ENCODE measurements at places on chromosomes 13 and 19.

DNA sequence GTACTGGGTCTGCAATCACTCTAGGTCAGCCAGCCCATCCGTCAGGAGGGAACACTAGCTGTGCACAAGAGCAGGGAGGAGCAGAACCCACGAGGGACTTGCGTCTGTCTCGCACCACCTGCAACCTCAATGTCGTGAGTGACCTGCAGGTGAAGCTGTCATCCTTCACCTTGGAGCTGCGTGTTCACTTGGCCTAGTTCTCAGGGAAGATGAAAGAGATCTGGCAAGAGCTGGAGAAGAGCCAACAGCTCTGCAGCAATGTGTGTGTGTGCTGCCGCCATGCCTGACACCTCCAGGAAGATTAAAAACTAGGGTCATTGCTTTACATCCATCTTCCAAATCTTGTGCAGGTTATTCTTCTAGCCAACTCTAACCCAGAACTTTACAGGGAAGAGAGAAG is 117.6 kb upstream of the MRI1 start:
- no peak for DNase-seq

- no peak for DNase-seq
These were observed 278 bp upstream of the ZNF274 start for GRCh38 chr19:58182577-58182988.

DNA sequence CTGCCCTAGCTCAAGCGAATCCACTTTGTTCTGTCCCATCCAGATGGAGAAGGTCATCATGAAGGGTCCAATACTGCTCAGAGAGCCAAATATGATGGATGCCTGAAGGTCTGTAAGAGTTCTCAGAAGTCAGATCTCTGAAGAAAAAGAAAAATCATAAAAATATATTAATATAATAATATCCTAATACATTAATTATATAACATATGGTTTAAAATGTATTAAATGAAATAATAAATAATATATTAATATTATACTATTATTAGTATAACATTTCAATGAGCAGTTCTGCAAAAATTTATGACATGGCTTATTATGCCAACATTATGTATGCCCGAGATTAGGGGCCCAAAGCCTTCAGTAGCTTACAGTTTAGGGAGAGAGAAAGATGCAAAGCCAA is 78.2 kb upstream of the GPR12 start:
- no peak for DNase-seq

DNA sequence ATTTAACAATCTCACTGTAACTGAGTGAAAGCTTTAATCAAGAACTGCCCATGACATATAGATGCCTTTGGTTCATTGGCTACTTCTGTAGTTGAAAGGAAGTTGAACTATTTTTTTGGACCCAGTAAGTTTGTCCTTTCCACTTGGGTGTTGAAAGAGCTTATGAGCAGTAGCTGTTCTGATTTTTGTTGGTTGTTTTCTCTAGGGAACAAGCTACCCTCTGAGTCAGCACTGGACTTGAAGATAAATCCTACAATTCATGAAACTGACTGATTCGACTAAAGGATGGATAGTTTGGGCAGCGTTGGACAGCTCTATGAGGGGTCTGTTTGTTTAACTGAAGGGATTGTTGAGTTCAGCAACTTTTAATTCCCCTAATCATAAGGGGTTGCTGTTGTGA is 101.0 kb downstream of the PAN3 start:
- DNase-seq = peak; percentile 6

- DNase-seq = peak; percentile 15
These were observed 1707.6 kb upstream of the SLC10A2 start for GRCh38 chr13:104773775-104774174.

- DNase-seq = peak; percentile 85
These were observed 34.4 kb upstream of the NANOS3 start for GRCh38 chr19:13842291-13843103.

GRCh38 chr19:48346191-48346590 is 17.5 kb downstream of the TMEM143 start:
- no peak for DNase-seq

DNA sequence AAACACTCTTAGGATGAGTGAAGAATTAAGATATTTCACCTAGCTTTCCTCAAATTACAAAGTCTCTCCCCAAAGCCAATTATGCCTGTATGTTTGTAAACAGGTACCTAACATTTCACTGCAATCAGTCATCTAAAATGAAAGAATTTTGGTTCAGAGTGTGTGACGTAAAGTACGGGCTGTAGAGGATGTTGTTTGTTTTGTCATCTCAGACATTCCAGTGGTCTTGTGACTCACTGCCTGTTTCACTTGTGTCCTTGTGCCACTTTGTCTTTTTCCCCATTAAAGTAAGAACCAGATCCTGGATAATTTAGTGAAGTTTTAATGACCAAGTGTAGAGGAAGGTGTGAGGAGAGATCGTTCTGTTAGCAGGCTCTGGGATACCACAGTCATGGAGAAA is 28.6 kb upstream of the EID2 start:
- peak; percentile 53 for DNase-seq

DNA sequence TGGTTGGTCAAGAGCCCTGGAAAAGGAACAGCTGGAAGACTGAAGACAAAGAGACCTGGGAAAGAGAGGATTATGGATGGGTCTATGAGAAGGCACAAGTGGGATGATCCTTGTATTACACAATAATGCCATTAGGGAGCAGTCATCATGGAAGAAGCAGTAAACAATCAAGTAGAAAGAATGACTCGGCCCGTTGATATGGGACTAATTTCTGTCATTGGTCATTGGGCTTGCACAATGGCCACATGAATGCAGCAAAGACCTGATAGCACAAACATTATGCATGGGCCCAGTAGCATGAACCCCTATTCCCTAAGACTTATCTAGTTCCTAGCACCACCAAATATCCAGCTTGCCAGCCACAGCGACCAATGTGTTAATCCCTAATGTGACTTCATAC is 390.3 kb upstream of the ZNF507 start:
- no peak for DNase-seq

GRCh38 chr13:48819376-48819775 is 156.3 kb upstream of the FNDC3A start:
- DNase-seq = peak; percentile 17

GRCh38 chr13:44710576-44710975 is 134.4 kb upstream of the TSC22D1 start:
- peak; percentile 90 for DNase-seq

GRCh38 chr13:106372199-106373155 is 163.0 kb downstream of the EFNB2 start:
- peak; percentile 90 for DNase-seq

All from EH (cell line).